Left lobe of liver (tissue), 2 donors: ENCODE measurements at places on chromosomes 3 and 15. TPM values are rescaled to one million over a fixed set of nuclear protein-coding genes. Genes with fewer than 3 reads are reported as not detected.

- no peak for DNase-seq
Measured at GRCh38 chr15:36407647-36408046, 171.8 kb upstream of the CDIN1 start.

DNA sequence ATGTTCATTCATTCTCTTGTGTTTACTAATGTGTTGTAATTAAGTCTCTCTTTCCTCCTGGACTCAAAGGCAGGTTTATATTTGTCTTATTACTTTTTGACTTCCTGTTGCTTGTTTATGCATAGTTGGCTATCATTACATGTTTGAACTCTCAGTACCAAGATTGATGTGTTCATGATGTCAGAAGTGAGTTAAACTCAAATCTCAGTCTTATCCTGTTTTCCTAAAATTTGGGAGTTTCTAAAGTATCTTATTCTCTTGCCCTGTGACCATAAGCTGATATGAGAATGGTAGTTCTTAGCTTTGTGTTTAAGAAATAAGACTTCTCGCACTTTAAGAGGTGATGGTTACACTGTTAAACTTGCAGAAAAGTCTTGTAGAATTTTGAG lies 5.2 kb downstream of the GLCE start:
- DNase-seq, result no peak

- DNase-seq, result no peak
Measured at GRCh38 chr3:41304593-41304992, 105.3 kb downstream of the CTNNB1 start.

- no peak for DNase-seq
Measured at GRCh38 chr3:53830944-53831343, 15.3 kb downstream of the CHDH start.

- DNase-seq, result no peak
Measured at GRCh38 chr3:73041537-73041936, 19.9 kb upstream of the EBLN2 start.

DNA sequence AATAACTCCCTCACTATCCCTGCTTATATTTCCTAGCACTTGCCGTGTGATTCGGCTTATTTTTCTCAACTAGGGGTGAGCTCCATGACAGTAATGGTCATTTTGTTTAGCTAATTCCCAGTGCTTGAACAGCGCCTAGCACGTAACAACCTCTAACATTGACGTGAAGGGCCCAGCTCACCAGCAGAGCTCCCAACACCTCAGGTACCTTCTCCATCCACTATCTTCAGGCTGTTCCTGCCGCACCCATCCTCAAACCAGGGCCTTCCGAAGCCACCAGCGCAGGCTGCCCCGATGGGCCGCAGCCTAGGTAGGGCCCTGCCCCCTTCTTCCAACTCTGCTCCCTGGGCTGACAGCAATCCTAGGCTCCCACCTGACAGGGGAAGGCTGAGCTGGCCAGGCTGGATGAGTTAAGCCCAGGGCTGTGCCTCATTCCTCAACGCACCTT lies 751 bp upstream of the RPS17 start:
- DNase-seq, result no peak

DNA sequence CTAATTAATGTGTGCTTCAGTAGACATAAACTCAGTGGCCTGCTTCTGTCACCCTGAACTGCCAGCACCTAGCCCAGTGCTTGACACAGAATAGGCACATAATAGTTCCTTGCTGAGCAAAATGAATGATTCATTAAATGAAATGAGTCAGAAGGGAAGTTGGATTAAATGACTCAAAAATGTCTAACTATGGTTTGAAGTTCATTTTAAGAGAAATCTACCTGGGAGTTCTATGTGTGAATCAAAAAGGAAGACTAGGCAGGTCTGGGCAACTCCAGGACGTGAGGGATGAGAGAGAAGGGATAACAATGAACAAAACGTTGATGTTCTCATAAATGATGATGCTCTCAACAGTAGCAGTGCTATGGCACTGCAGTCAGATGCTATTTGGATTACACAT lies 175.0 kb downstream of the CFAP20DC start:
- no peak for DNase-seq

GRCh38 chr3:102905811-102906210 lies 471.0 kb downstream of the ZPLD1 start:
- no peak for DNase-seq

- DNase-seq, result no peak
Measured at GRCh38 chr3:139317660-139318430, 26.0 kb upstream of the MRPS22 start.

GRCh38 chr15:70703096-70703878 lies 60.1 kb downstream of the UACA start:
- no peak for DNase-seq

- no peak for DNase-seq
Measured at GRCh38 chr15:72770673-72771328, 12.8 kb downstream of the ADPGK start.

DNA sequence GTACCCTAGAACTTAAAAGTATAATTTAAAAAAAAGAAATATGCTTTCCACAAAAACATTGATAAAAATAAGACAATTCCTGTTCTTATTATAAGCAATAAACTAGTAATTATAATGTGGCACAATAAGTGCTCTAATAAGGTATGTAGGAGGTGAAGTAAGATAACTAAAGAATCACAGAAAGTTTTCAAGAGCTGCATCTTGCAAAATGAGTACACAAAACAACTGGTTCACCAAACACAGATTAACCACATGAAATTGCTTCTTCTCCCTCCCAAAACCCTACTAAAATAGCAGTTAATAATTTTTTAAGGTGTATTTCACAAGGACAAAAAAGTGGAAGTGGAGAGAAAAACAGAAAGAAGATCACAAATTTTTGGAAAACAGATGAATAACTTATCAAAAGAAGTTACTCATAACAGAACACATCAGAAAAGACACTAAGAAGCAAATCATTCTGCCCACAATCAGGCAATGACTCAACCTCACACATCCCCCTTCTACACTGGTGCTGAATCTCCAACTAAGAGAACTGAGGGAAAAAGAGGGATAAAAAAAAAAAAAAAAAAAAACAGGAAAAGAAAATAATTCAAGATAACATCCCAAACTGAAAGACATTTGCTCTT lies 64.2 kb downstream of the TBC1D5 start:
- DNase-seq, result no peak

GRCh38 chr3:152266221-152266995 lies 2.3 kb upstream of the MBNL1 start:
- DNase-seq, result no peak

DNA sequence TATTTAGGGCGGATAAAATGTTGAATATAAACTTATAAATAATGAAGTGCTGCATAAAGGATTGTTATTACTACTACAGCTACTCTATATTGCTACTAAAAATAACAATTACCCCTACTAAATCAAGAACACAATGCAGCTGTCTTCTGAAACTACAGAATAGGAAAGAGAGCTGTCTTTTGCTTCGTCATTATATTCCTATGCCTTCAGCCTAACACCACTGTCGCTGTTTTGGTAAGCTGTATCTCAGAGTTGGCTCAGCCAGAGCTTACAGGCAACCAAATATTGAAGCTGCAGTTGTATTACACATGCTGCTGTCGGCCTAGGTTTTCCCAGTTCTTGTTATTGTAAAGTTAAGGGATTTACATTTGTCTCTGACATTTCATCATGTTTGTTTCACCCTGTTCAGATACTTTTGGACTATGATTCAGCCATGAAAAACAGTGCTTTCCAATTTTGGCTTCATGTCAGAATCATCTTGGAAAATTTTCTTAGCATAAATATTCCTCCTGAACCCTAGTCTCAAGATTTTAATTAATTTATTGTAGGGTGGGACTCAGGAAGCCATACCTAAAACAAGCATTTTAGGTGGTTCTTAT lies 31.3 kb upstream of the LPP start:
- no peak for DNase-seq

GRCh38 chr15:74129586-74130154 lies 716 bp upstream of the ISLR2 start:
- no peak for DNase-seq

DNA sequence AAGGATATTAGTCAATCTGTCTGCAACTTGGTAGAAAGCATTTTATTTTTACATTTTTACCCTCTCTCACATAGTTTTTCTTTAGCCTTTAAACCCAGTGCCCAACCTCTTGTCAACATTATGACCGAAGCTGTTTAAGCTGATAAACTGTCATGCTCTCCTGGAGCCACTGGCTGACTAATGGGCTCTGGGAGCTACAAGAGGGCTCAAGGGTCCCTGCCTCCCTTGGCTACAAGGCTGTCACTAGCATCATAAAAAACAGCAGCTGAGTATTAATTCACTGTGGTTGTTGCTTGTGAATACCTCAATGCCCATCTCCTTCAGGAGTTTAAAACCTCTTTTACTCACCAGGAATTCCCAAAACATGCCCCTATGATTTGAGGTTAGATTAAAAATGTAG lies 237.9 kb downstream of the ZMAT3 start:
- no peak for DNase-seq

DNA sequence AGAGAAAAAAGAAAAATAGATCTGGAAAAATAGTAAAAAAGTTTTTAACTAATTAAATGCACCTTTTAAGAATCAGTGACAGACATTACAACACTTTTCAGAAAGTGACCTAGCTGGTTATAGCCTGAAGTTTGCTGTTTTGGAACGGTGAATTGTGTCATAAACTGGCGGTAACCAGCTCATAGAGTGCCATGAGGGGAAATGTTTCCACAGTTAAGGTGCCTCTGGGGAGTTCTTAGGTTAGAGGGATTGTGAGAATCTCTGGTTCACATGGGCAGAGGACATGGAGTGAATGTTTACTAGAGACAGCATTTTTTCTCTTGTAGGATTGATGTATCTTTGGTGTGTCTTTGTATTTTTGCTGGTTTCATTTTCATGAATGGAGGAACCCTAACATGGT lies 2.8 kb downstream of the TBC1D23 start:
- DNase-seq, result no peak

GRCh38 chr3:192918275-192918588 lies 576 bp upstream of the MB21D2 start:
- no peak for DNase-seq

GRCh38 chr3:22585911-22586310 lies 617.2 kb upstream of the UBE2E2 start:
- no peak for DNase-seq

DNA sequence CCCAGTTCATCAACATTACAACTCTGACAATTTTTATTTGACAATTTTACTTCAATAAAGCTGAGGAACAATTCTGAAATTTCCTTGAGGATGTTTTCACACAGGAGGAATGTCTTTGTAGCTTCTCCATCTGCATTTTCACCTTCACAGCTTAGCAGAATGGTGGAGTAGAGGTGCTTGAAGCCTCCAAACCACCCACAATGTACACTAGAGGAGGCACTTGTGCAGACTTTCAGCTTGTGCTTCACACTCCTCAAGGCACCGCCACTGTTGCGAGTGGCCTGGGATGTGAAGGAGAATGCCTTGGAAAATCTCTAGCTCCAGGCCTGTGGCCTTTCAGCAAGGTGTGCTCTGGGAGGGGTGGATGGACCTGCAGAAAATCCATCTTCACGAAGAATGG lies 181.9 kb downstream of the EPHB1 start:
- DNase-seq, result no peak

GRCh38 chr15:95265419-95265997 lies 1034.1 kb downstream of the MCTP2 start:
- DNase-seq, result no peak

DNA sequence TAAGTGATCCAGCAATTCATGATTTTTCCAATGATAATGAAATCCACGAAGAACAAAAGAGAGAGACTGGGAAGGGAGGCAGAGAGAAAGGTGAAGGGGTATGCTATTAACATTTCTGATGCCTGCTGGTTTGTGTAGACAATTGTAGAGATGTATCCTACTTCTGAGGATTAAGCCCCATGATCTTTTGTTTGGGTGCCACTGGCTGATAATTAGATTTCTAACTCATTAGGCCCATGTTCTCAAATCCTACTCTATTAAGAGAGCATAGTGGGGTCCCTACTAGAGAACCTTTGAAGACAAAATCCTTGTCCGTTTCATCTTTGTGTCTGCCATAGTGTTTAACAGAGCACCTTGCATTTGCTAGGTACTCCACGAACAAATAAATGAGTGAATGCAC lies 2.7 kb upstream of the GNB4 start:
- no peak for DNase-seq

DNA sequence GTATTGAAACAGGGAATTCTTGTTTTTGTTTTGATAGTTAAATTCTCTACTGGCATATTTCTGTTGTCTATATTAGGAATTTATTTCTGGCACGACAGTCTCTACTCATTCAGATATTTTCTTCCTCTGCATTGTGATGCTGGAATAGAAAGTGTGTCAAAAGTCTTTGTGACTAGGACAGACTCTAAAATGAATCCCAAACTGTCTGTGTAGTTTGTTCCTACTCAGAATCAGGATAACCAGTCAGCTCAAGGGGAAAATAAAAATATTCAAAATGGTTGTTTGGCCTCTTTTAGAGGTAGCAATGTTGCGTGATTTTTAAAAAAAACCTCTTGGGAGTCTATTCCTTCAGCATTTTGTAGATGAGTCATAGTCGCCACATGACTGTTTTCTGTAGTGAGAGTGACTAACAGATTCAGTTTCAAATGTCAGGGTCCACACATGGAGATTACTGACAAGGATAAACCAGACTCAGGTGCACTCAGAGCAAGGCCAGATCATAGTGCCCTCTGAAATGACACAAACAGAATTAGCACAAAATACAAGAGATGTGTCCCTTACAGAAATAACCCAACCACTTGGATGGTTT lies 13.1 kb downstream of the SLC7A14 start:
- no peak for DNase-seq

GRCh38 chr3:138492980-138493675 lies 58.7 kb downstream of the ESYT3 start:
- DNase-seq, result no peak

GRCh38 chr3:158671821-158672214 lies 630 bp downstream of the LXN start:
- no peak for DNase-seq

- DNase-seq, result no peak
Measured at GRCh38 chr3:174270841-174271240, 588.3 kb upstream of the NAALADL2 start.

- no peak for DNase-seq
Measured at GRCh38 chr3:13500133-13500885, 20.2 kb downstream of the HDAC11 start.

DNA sequence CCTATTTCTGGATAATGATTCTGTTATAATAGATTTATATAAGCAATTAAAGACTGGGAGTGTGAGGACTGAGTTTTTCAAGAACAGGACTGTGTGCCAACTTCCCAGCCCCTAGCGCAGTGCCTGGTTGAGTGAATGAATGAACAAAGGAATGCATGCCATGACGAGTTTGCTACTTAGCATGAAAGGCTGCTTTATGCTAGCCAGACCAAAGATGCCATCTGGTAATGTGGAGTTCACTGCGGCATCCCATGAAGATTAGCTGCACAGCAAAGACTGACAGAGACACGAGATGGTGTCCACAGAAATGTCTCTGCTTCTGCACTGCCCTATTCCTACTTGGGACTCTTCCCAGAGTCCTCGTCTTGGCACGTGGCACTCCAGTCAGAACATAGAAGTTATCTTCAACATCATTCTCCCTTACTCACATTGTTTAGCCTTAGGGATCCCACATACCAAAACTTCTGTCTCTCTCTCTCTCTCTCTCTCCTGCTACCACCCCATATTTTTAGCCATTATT lies 283.9 kb upstream of the CTNNB1 start:
- DNase-seq, result no peak

- no peak for DNase-seq
Measured at GRCh38 chr3:127598841-127599570, 795 bp downstream of the MCM2 start.

CHRNA7 gene
- not detected for total RNA-seq

BOC gene
- 0.50 TPM for total RNA-seq

KY gene
- total RNA-seq, result not detected

IL5RA gene
- total RNA-seq, result not detected

PAQR5 gene
- 0.50 TPM for total RNA-seq

C3orf49 gene
- not detected for total RNA-seq

WDR93 gene
- total RNA-seq, result not detected

KCNMB3 gene
- 1.7 TPM for total RNA-seq

GABRG3 gene
- total RNA-seq, result 0.03 TPM
